Stimulated activated CD8-positive, alpha-beta memory T cell treated with anti-CD3 and anti-CD28 coated beads, Interleukin-4, amount 100 ng/mL, for 24 hours (primary cell): ENCODE measurements at places on chromosomes 7 and 10.

GRCh38 chr10:78231939-78232338 lies 198.3 kb downstream of the RPS24 start:
- DNase-seq: no peak

DNA sequence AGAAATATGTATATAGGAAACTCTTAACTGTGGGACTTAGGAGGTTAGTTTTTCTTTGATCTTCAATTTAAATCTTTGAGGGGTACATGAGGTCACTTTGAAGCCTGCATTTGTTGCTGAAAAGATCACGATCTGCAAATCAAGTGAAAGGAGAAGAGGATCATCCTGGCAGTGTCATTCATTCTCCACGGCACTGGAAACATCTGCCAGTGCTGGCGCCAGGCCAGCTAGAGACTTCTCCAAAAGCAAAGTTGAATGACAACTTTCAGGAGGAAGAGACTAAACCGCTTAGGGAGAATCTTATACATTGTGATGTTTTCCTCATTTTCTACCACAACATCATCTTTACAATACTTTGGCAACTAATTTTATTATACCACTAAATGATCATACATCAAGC lies 42.5 kb downstream of the MRC1 start:
- no peak for DNase-seq

GRCh38 chr7:67678419-67678818 lies 681.8 kb downstream of the TYW1 start:
- no peak for DNase-seq

GRCh38 chr7:46934198-46934825 lies 647.6 kb downstream of the TNS3 start:
- DNase-seq: no peak

DNA sequence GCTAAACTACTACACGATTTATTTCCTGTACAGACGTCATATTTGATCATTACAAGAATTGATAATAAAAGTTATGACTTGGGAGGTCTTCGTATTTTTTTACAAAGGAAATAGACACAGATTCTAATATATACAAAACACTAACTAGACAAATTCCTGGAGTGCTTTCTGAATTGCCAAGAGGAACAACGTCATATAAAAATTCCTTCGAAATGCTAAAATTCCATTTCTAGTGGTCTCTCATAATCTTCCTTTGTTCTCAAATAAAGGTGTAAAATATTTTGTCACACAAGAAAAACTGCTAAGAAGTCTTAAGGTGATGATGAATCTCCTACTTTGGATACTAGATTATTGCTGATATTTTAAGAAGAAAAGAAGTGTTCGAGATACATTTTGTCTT lies 85.4 kb downstream of the CDK6 start:
- no peak for DNase-seq

DNA sequence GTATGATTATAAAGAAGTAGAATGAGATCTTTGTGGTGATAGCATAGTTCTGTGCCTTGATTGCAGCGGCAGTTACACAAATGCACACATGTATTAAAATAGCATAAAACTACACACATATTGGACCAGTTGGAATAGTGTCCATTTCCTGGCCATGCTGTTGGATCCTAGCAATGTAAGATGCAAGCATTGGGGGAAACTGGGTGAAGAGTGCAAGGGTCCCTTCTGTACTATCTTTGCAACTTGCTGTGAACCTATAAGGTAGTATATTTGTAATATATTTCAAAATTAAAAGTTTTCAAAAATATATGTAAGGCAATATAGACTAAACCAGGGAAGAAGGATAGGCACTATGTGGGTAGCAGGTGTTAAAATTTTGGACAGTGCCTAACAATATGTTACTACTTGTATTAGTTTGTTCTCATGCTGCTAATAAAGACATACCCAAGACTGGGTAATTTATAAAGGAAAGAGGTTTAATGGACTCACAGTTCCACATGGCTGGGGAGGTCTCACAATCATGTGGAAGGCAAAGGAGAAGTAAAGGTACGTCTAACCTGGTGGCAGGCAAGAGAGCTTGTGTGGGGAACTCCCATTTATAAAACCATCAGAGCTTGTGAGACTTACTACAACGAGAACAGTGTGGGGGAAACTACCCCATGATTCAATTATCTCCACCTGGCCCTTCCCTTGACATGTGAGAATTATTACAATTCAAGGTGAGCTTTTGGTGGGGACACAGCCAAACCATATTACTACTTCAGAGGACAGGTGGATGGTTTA lies 71.4 kb downstream of the RGS10 start:
- DNase-seq: no peak

GRCh38 chr7:111089822-111090426 lies 1.0 kb upstream of the LRRN3 start:
- DNase-seq: no peak

DNA sequence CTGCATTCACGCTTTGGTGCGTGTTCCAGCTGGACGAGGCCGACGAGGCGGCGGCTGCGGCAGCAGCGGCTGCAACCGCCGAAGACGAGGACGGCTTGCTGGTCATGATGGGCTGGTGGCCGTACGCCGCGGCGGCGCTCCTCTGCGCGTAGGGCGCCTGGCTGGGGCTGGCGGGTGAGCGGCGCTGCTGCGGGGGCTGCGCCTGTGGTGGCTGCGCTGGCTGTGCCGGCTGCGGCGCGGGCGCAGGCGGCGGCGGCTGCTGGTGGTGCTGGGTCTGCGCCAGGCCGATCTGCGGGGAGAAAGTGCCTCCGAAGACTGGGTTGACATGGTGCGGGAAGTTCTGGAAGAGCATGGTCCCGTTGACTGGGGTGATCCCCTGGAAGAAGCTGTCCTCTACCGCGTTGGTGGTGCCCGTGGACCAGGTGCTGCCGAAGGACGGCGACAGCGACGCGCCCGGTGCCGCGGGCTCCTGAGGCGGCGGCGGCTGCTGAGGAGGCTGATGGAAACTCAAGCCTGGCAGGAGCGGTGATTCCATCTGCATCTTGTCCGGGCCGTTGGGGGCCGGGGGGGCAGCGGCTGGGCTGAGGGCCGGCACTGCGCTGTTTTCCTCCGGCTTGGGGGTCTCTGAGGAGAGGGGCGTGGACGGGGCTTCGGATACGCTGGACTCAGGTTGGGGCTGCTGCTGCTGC lies 51.1 kb downstream of the CPEB3 start:
- peak; percentile 15 for DNase-seq

DNA sequence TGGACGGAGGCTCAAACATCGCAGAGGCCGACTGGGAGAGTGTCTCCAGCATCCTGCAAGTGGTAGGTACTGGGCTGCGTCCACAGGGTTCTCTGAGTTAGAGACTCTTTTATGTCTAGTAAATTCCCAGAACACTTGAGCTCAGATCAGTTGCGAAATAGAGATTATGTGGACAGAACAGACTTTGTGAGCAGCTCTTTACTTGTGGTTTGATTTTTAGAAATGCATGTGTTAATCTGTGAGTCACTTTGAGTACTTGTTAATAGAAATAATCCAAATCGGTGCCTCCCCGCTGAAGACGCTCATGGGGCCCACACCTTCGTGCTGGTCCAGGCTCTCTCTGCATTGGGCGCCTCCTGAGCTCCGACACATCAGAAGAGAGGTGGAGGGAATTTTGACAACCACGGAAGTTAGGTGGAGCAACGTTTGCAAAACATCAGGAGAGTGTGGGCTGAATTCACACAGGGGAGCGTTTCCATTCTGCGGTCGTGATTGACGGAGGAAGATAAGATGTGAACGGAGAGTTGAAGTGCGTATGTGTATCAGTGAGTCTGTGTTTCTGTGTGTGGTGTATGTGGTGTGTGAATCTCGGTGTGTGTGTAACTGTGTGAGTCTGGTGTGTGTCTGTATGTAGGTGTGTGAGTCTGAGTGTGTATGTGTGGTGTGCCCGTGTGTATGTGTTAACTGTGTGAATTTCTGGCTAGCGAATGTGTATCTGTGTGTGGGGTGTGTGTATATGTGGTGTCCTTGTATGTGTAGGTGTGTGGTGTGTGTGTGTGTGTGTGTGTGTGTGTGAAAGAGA lies 32.1 kb downstream of the PFKP start:
- DNase-seq: no peak

DNA sequence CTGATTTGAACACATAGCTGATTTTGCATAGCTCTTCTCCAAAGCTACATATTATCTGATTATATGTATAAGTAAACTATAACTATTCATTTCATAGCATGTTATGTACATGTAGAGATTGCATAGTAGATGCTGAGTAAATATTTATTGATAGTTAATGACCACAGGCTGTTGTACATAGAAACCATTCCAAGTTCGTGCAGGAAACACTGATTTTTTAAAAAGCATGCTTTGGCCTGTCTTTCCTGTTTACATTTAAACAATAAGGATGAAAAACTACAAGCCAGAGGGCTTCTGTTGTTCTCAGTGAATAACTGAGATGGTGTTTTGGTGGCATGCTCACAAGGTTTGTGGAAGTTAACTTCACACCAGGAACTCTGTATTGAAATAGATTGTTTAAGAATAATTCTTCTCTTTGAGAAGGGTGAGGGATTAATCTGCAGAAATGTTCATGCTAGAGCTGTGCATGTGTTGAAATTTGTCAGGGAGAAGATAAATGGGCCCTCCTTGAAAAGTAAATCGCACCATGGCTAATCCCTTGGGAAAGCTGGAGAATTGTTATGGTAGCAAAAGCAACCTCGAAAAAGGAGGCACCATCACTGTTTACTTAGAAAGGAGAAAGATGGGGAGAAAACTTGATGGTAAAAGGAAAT lies 120.2 kb upstream of the SP8 start:
- no peak for DNase-seq

- no peak for DNase-seq
Measured at GRCh38 chr10:3811291-3811870, 26.4 kb upstream of the KLF6 start.

DNA sequence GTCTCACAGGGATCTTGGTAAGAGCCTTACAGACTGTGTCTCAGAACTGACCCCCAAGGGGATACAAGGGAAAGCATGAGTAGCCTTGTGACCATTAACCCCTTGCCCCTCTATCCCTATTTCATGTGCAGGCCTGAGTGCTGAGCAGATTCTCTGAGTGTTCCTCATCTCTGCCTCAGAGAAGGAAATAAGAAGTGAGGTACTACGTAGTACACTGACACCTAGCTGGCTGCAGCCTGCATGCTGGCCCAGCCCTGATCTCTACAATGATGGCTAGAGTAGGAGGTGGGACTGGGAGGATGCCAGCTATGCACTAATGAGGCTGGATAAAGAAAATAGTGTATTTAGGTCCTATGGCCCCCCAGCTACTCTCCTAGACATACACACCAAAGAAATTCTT lies 174.9 kb upstream of the HPS1 start:
- no peak for DNase-seq

DNA sequence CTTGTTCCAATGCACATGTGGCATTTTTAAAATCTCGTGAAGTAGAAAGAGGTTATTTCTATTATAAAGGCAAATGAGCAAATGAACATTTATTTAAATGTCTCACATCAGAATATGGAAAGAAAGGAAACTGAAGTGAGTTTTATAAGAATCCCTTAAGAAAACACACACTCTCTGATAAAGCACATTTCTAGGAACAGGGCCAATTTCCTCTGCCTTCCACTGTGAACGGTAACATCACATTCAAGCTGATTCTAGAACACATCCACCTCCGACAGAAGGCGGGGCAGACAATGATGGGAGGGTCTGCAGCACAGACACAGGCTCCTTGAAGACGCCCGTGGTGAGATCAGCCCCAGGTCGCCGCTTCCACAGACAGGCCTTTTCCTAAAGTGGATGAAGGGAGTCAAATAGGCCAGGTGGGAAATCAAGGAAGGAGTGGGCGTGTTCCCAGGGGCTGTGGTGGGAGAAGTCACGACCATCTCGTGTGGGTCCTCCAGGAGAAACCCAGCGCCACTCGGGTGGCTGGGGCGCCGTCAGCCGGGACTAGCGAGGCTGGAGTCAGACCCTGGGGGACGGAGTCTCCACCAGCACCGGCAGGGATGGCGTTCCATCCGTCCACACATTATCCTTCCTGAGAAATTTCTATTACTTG lies 31.1 kb downstream of the PITRM1 start:
- no peak for DNase-seq

GRCh38 chr7:17279061-17279460 lies 19.4 kb upstream of the AHR start:
- DNase-seq: no peak

DNA sequence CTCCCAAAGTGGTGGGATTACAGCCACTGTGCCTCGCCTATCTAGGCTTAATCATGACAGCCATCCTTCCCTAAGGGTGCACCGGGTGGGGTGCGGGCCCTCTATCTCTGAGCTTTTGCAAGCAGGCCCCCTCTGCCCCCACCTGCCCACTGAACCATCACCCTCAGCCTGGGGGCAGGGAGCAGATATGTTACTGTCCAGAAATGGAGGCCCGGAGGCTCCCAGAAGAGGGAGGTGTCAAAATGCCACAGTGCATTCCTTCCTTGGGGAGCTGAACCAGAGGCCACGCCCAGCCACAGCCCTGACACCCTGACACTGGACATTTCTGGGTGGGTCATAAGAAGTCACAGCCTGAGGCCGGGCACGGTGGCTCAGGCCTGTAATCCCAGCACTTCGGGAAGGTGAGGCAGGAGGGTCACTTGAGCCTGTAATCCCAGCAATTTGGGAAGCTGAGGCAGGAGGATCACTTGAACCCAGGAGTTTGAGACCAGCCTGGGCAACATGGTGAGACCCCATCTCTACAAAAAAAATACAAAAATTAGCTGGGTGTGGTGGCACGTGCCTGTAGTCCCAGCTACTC lies 129.8 kb upstream of the TNRC18 start:
- DNase-seq: no peak

DNA sequence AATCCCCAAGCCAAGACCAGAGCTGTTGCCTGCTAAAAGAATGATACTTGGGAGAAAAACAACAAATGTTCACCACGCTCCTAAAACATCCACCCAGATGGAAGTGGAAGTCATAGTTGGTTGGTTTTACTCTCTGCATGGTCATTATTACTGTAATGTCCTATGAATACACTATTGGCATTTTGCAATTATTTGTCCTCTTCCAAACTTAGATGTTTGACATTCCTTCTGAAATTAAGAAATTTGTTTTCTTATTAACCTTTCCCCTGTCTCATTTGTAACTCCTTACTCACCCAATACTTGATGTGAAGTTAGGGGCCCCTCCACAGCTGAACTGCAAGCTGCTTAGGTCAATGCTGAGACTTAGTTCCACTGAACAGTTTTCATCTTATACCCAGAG lies 383.3 kb downstream of the INHBA start:
- DNase-seq: no peak
